Chondrocyte (in vitro differentiated cells): ENCODE measurements at places on chromosomes 4 and X. TPM values are rescaled to one million over a fixed set of nuclear protein-coding genes. Genes with fewer than 3 reads are reported as not detected.

AFM gene
- total RNA-seq = not detected in 3 replicates

SOD3 gene
- total RNA-seq = 4.2 to 22.9 TPM (median 22.3 TPM) in 3 replicates

ACSL1 gene
- 40.9 to 58.1 TPM (median 41.2 TPM) in 3 replicates for total RNA-seq

ZFP42 gene
- total RNA-seq = 0.50 to 0.51 TPM in 2 of 3 replicates, not detected in the other

BTK gene
- not detected in 3 replicates for total RNA-seq

GAGE12H gene
- total RNA-seq = not detected in 3 replicates

ZNF732 gene
- total RNA-seq = 0.37 to 1.1 TPM (median 0.46 TPM) in 3 replicates
